Amniotic epithelial cell (primary cell): ENCODE measurements at places on chromosomes 1 and 21.

GRCh38 chr1:15406614-15407559 is 2.8 kb upstream of the EFHD2 start:
- DNase-seq: peak; percentile 40

DNA sequence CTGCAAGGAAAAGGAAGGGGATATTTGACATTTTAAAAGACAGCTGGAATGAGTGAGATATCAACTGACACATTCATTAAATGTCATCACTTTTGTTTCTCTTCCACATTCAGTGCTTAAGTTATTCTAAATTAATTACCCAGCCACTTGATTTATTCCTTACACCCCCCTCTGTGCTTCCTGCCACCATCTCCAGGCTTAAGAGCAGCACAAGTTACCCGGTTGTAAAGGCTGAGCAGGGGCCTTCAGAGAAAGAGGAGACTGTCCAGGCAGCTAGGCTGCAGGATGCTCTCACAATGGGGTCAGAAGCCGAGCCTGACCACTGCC is 71.4 kb downstream of the SYT6 start:
- no peak for DNase-seq

GRCh38 chr1:29756901-29757725 is 520.8 kb downstream of the PTPRU start:
- DNase-seq: no peak

DNA sequence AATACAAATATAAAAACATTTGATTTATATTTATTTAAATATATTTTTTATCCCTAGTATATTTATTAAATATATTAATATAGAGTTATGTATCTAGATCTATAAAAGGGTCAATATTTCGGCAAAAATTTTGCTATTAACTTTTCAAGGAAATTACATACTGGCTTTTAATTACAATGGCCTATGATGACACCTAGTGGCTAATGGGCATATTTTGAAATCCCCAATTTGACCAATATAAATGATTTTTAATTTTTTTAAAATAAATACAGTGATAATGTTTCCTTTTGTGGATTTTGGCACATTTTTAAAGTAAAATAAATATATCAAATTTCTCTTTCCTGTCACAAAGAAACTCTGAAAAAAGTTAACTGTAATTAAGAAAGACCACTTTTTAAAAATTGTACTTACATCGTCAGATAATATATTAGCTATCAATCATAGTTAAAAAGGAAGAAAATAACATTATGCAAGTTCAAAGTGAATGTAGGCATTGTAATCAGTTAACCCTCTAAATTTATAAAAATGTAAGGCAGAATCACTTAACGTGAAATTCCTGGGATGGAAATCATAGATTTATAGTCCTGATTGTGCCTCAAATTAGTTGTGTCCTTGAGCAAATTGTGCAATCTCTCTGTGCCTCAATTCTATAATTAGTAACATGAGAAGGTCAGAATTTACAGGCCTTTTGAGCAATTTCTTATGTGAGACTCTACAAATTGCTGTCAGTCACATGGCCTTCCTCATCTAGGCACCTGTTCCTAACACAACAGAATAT is 25.6 kb upstream of the RGS13 start:
- peak; percentile 36 for DNase-seq

DNA sequence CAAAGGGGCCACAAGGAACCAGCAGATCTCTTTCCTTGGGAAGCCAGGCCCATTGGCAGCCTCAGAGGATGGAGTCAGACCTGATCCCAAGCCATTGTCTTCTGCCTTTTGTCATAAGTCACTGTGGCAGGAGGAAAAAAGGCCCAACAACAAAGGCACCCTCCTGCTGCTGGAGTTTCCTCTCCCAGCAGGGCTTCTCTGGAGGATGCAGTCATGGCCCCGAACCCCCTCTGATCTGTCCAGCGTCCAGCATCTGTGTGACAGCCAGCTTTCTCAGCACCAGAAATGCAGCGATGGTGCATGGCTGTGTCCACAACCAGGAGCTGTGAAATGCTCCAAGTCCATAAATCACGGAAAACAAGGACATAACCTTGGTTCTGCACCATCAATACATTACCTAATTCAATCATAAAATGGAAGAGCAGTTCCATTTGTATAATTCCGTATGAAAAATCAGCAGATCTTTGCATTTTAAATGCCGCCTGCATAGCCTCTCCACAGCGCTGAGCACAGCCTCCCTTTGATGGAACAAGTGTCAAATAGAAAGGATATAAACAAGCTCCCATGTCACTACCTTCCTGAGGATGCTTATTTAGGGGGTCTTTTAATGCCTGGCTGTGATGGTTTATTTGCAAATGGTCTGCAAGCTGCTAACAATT is 30.6 kb downstream of the AJAP1 start:
- DNase-seq: no peak

GRCh38 chr1:75342786-75343185 is 208.6 kb downstream of the LHX8 start:
- DNase-seq: no peak

DNA sequence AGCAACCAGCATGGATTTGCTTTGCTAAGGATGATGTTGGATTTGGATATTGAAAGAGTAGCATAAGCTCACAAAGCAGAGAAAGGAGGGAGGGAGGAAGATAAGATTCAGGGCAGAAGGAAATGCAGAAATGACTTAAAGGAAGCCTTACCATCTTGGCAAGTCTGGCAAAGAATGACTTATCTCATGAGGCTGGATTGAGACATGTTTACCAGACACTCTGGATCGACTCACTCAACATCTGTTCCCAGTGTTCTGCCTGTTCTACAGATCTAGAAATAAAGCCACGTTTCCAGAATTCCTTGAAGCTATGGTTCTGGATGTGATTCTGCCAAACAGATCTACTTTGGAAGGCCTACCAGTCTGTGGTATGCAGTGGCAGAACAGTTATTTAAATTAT is 38.8 kb upstream of the CTBS start:
- peak; percentile 50 for DNase-seq

DNA sequence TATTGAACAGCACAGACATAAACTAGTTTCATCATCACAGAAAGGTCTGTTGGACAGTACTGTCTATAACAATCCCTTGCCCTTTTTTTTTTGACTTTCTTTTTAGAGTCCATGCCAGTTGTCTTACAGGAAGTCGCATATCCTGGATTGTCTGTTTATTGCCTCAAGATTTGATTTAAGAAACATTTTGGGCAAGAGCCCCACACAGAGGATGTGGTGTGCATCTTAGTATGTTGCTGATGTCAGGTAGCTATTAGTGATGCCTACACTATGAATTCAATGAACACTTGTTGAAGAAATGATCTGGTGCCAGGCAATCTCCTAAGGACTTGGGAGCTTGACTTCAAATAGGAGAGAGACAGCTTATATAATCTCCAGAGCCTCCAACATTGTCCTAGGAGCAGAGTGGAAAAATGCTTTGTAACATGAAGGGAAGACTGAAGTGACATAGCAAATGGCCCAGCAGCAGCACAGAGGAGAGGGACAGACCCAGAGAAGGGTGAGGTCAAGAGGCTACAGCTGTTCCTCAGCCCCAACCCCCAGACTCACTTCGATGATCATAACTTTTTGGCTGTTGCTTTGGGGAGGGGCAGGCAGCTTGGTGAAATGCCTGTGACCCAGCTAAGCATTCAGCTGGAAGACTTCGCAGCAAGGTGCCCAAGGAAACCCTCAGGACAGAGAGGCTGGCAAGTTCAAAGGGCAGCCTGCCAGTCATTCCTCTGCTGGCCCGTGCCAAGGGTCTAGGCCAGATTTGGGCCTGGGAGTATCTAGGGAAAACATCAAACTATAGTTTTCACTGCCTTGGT is 7.5 kb upstream of the RAB29 start:
- no peak for DNase-seq
